ENCODE measurements at places on chromosomes 12 and 14.

- no peak for DNase-seq
Measured at GRCh38 chr12:13195250-13195649, 1.3 kb upstream of the EMP1 start.

DNA sequence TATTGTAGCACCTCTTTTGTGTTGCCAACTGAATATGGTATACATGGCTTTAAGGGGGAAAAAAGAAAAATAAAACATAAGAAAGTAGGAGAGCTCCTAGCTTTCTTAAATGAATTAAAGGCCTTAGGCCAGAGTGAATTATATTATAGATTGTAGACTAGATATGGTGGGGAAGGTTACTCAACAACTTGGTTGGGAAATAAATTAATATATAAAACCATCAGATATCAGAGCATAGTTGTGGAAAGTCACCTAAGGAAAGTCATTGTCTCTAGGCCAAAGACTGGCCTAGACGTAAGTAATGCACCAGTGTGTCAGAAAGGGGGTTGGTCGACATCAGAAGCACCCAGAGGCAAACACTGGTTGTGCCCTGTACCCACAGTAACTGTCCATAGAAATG, 391.8 kb downstream of the RAD51B start:
- DNase-seq, result no peak

DNA sequence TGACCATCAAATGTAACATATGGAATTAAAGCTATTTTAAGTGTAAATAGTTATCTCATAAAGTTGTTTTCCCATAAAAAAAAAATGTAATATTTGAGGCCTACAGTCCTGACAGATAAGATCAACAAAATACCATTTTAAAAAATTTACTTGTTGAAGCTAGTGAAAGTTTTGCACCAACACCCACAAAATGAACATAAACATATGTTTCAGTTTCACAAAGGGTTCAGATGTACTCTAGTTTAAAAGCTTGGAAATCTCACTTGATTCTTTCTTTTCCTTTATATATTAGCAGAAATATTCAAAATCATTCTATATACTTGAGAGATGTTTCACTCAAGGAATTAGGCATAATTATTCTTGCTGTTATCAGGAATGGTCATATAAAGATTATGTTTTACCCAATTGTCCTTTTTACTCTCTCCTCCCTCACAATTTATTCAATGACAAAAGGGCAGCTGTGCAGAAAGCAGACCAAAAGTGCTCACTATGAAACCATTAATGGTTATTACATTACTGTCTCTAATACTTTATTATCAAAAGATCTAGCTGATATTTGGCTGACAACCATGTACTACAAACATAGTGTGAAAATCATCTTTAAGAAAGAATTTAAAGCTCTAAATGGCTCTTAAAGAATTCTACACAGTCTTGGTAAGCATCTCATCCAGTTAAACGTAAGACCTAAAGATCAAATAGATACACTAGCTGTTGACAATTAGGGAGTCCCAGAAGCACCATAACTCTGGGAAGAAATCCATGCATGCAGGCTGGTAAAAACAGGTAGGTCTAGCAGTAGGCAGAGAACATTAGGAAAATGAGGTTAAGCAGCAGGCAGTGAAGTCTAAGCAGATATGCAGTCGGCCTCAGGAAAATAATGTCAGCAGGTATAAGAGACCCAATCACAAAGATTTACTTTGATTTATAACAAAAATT, 28.8 kb downstream of the KIF21A start:
- DNase-seq, result no peak

DNA sequence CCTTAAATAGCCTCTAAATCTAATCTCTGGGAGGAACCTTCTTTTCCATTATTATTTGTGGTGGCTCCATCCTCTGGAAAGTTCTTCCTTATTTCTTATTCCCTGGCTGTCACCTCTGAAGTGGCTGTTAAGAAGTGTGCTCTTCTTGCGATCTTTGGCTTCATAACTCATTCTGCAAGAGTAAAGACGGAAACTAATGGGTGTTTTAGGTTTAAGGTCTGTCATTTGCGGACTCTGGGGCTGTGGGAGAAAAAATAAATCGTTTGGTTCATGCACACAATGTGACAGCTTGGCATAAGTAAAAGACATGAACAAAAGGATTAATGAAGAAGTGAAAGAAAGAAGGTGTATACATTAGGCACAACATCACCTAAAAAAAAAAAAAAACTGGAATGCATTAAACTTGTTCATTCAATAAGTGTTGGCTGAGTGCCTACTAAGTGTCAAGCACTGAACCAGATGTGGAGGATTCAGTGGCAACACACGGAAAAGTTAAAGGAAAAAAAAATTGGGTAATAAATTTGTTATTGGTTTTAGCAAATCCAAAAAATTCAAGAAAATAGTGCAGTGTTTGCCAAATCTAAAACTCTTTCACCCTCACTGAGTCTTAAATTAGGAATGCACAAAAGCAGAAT, 99.5 kb downstream of the ERGIC2 start:
- DNase-seq, result no peak

DNA sequence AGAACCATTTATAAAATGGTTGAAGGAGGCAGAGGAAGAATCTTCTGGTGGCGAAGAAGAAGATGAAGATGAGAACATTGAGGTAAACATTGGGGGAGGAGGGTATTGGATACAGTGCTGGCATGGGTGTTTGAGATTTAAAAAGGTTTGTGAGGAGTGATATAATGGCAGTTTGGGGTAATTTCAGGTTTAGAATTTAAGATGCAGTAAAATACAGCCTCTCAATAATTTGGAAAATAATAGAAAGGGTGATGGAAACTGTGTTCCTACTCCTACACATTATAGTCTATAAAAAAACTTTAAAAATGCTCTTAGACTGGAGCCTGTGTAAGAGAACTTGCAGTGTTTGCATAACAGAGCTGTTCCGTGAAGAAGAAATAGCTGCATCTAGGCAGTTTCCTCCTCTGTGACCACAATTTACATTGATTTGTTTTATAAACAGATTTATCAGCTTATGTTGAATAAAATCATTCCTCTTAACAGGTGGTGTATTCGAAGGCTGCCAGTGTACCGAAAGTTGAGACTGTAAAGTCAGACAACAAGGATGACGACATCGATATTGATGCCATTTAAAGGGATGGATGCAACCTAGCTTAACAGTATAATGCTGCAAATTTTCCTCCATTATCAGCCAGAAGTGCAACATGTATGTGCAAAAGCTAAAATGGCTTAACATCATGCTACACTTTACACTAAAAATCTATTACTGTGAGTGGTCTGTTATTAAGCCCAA, 6.6 kb downstream of the EIF5 start:
- no peak for DNase-seq

GRCh38 chr14:106843386-106843785, 1317.0 kb downstream of the TMEM121 start:
- DNase-seq, result no peak

GRCh38 chr12:106774808-106775524, 484 bp downstream of the RIC8B start:
- DNase-seq, result no peak

- no peak for DNase-seq
Measured at GRCh38 chr14:68446243-68447040, 346.4 kb downstream of the ZFP36L1 start.

GRCh38 chr14:31320216-31320615, 100.1 kb downstream of the HEATR5A start:
- no peak for DNase-seq

DNA sequence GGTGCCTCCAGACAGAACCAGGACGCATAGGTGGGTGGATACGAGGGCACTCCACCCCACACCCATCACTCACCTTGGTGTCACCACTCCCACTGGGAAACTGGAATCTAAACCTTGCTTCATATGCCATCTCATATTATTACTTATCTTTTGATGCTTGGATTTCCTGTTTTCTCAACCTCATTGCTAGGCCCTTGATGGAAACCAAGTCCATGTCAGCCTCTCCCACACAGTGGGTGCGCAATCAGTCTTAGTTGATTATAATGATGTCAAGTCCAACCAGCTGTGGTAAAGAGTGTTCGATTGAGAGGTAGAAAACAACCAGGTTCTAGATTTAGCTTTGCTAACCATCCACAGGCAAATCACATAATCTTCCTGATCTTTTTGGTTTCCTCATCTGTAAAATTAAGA, 584 bp upstream of the DDHD1 start:
- no peak for DNase-seq

GRCh38 chr12:101414533-101415119, 7.1 kb upstream of the ARL1 start:
- peak; percentile 15 for DNase-seq

GRCh38 chr12:55515696-55516095, 23.5 kb downstream of the OR6C68 start:
- DNase-seq, result no peak

GRCh38 chr14:82655770-82656169, 1122.1 kb upstream of the SEL1L start:
- no peak for DNase-seq

GRCh38 chr14:72594099-72594901, 299.6 kb downstream of the DPF3 start:
- DNase-seq, result no peak

GRCh38 chr12:132695431-132695830, 8.0 kb downstream of the PXMP2 start:
- no peak for DNase-seq

- no peak for DNase-seq
Measured at GRCh38 chr14:66998013-66998412, 191.2 kb upstream of the GARIN2 start.

GRCh38 chr12:124898200-124898922, 16.1 kb downstream of the UBC start:
- DNase-seq, result peak; percentile 59

DNA sequence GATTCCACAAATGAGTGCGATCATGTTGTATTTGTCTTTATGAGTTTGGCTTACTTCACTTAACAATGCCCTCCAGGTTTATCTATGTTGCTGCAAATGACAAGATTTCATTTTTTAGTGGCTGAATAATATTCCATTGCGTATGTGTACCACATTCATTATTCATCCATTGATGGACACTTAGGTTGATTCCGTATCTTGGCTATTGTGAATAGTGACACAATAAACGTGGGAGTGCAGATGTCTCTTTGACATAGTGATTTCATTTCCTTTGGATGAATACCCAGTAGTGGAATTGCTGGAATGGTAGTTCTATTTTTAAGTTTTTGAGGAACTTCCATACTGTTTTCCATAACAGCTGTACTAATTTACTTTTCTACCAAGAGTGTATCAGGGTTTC, 23.5 kb downstream of the AKAP6 start:
- no peak for DNase-seq

GRCh38 chr14:97022741-97023140, 225.6 kb downstream of the VRK1 start:
- no peak for DNase-seq

GRCh38 chr14:24504425-24504950, 3.6 kb downstream of the CMA1 start:
- no peak for DNase-seq

- DNase-seq, result no peak
Measured at GRCh38 chr14:51938137-51938536, 51.2 kb upstream of the RTRAF start.

- DNase-seq, result no peak
Measured at GRCh38 chr14:77031759-77032490, 3.4 kb upstream of the IRF2BPL start.

GRCh38 chr12:1391722-1392121, 202.7 kb downstream of the FBXL14 start:
- DNase-seq, result peak; percentile 40

GRCh38 chr14:101286271-101287018, 274.9 kb upstream of the DIO3 start:
- no peak for DNase-seq

DNA sequence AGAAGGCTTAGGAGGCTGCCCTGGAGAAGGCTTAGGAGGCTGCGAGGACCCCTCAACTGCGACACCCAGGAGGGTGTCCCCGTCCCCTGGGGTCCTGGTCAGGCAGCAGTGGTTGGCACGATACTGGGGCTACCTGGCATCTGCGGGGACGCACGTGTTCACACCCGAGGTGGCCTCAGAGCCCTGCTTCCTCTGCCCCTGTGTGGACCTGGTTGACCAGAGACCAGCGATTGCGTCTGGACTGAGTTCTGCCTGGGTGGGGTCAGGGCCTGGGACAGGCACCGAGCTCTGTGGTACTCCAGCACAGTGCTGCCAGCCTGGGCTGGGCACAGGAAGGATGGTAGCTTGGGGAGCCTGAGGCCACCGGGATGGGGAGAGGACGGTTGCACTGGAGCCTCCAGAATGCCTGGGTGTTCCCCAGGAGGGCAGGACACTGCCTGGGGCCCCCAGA, 735 bp downstream of the ASPG start:
- no peak for DNase-seq

DNA sequence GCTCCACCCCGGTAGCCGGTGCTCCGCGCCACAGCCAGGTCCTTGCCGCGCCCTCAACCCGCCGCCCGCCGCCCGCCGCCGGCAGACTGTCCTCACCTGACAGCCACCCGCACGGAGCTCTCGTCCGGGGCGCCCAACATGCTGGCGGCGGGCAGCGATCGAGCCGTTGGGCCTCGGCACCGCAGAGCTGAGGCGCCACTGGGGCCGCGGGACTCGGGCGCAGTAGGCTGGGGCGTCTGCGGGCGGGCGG, 164 bp downstream of the KIF21A start:
- no peak for DNase-seq
